Hair follicle dermal papilla cell (primary cell): ENCODE measurements at places on chromosomes 11 and 22. TPM values are rescaled to one million over a fixed set of nuclear protein-coding genes. Genes with fewer than 3 reads are reported as not detected.

RFPL2 gene
- not detected in 2 replicates for total RNA-seq

OR2D3 gene
- not detected in 2 replicates for total RNA-seq

EHF gene
- total RNA-seq = under 0.01 TPM in 1 of 2 replicates, not detected in the other

C11orf98 gene
- total RNA-seq = 14.9 and 20.3 TPM in 2 replicates

ARHGAP20 gene
- 0.81 and 1.1 TPM in 2 replicates for total RNA-seq

DEFB131B gene
- not detected in 2 replicates for total RNA-seq

SHISAL1 gene
- total RNA-seq = 2.1 and 3.4 TPM in 2 replicates

CECR2 gene
- total RNA-seq = not detected in 2 replicates

TECTA gene
- total RNA-seq = 0.32 and 0.97 TPM in 2 replicates

OR5A1 gene
- total RNA-seq = not detected in 2 replicates

INS gene
- not detected in 2 replicates for total RNA-seq

LRRN4CL gene
- total RNA-seq = 63.6 and 104 TPM in 2 replicates

HBB gene
- total RNA-seq = not detected in 2 replicates

TRPM5 gene
- total RNA-seq = not detected in 2 replicates

A4GALT gene
- total RNA-seq = 7.5 and 12.8 TPM in 2 replicates

OMP gene
- 0.85 TPM in 1 of 2 replicates, not detected in the other for total RNA-seq

TNNI2 gene
- not detected in 2 replicates for total RNA-seq

YAP1 gene
- 234 and 295 TPM in 2 replicates for total RNA-seq

FOLR3 gene
- 0.49 TPM in 1 of 2 replicates, not detected in the other for total RNA-seq
